ENCODE measurements at places on chromosomes 5 and 9.

DNA sequence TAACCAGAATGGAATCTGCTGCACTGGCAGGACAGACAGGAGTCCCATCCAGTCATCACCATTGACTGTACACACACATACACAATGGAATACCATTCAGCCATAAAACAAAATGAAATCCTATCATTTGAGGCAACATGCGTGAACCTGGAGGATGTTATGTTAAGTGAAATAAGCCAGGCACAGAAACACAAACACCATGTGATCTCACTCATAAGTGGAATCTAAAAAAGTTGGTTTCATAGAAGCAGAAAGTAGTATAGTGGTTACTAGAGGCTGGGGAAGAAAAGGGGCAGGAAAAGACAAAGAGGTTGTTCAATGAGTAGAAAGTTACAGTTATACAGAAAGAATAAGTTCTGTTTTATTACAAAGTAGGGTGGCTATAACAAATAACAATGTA, 884.0 kb upstream of the ACO1 start:
- H3K36me3 ChIP-seq = no peaks in the 10 kb centered on the region
- no peak for ATAC-seq
- H3K27me3 ChIP-seq = no peaks in the 10 kb centered on the region
- H3K4me1 ChIP-seq = no peaks in the 10 kb centered on the region

GRCh38 chr9:4301971-4302427, 2.1 kb upstream of the GLIS3 start:
- H3K27ac ChIP-seq = peak overlapping the region; percentile 24
- H3K4me3 ChIP-seq = no peak overlapping the region
- H3K36me3 ChIP-seq = no peaks in the 10 kb centered on the region

DNA sequence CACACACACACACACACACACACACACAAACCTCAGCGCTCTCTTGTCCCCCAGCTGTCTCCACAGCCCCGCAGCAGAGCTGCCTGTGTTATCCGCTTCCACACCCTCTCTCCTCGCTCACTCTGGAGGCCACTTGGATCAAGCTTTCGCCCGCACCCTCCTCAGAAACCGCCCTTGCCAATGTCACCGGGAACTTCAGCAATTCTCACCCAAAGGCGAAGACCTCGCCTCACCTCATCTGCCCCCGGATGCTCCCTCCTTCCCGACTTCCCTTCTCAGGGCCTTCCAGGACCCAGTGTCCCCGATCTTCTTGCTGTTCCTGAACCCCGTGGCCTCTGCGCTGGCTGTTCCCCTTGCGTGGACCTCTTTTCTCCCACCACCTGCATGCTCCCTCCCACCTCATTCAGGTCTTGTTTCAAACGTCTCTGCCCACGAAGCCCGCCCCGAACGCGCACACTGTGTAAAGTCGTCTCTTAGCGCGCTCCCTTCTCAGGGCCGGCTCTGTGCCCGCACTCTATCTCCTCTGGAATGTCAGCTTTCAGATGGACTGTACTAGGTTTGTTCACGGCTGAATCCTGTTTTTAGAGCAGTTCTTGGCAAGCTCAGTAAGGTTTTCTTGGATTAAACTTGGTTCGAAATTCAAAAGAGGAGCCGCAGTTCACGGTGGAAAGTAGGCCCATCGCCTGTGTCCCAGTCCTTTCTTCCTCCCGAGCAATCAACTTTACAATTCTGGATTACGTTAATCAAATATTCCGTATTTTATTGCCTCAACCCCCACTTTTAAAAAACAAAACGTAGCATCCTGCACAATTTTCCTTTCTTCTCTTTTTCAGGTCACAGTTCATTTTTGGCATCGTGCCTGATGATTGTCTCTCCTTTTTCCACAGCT, 1.0 kb upstream of the TRIM7 start:
- peak overlapping the region; percentile 51 for H3K4me3 ChIP-seq
- no peaks in the 10 kb centered on the region for H3K4me1 ChIP-seq
- no peaks in the 10 kb centered on the region for H3K36me3 ChIP-seq
- ATAC-seq = no peak

GRCh38 chr5:160105686-160106360, 13.4 kb downstream of the PWWP2A start:
- ATAC-seq = peak; percentile 55
- no peak overlapping the region for H3K4me3 ChIP-seq
- H3K36me3 ChIP-seq = peaks cover 27% of the 10 kb centered on the region
- no peaks in the 10 kb centered on the region for H3K27me3 ChIP-seq

GRCh38 chr5:167442922-167443321, 848.5 kb upstream of the WWC1 start:
- no peak overlapping the region for H3K4me3 ChIP-seq
- H3K36me3 ChIP-seq = no peaks in the 10 kb centered on the region
- H3K27ac ChIP-seq = no peak overlapping the region
- H3K4me1 ChIP-seq = no peaks in the 10 kb centered on the region
- H3K27me3 ChIP-seq = no peaks in the 10 kb centered on the region
- no peak for ATAC-seq

DNA sequence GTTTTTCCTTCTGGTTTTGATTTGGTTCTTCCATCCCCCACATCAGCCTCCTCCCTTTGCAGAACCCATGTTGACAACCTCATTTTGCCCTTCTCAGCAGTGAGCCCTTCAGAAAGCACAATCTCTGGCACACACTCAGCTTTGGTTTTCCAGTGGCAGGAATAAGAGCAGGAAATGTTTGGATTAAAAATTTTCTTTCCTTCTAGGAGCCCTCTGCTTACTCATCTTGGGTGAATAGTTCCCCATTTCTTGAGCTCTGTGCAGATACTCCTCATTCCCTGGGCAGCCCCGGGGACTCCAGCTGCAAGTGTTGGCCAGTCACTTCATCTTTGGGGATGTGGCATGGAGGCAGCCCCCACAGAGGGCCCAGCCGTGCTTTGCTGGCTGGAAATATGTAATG, 170.5 kb downstream of the NR3C1 start:
- H3K27me3 ChIP-seq = no peaks in the 10 kb centered on the region
- no peak overlapping the region for H3K27ac ChIP-seq
- ATAC-seq = no peak
- no peak overlapping the region for H3K4me3 ChIP-seq
- no peaks in the 10 kb centered on the region for H3K36me3 ChIP-seq
- peaks cover 4% of the 10 kb centered on the region for H3K4me1 ChIP-seq

GRCh38 chr5:79829260-79829659, 139.6 kb downstream of the CMYA5 start:
- H3K4me3 ChIP-seq = no peak overlapping the region
- ATAC-seq = no peak
- H3K27me3 ChIP-seq = peaks cover 7% of the 10 kb centered on the region
- H3K4me1 ChIP-seq = no peaks in the 10 kb centered on the region
- H3K36me3 ChIP-seq = no peaks in the 10 kb centered on the region

GRCh38 chr9:112764344-112764743, 13.8 kb downstream of the SNX30 start:
- ATAC-seq = no peak
- H3K4me3 ChIP-seq = no peak overlapping the region
- no peaks in the 10 kb centered on the region for H3K27me3 ChIP-seq
- no peaks in the 10 kb centered on the region for H3K4me1 ChIP-seq
- H3K36me3 ChIP-seq = no peaks in the 10 kb centered on the region

DNA sequence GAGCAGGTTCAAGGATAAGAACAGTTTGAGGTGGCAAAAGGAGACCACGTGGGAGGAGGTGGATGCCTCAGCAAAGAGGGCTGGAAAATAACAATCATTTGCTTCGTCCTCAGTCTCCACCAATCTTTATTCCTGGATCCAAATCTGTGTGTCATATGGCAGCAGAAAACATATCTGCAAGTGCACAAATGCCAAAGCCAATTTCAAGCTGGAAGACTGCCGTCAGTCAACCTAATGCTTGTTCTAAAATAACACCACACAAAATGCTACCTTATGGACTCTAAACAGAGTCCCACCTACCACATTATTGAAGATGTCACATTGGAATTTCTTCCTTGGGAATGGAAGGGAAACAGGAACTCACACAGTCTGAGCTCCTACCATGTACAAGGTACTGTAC, 129.1 kb downstream of the CDK5RAP2 start:
- no peaks in the 10 kb centered on the region for H3K27me3 ChIP-seq
- no peaks in the 10 kb centered on the region for H3K36me3 ChIP-seq
- H3K4me1 ChIP-seq = no peaks in the 10 kb centered on the region

DNA sequence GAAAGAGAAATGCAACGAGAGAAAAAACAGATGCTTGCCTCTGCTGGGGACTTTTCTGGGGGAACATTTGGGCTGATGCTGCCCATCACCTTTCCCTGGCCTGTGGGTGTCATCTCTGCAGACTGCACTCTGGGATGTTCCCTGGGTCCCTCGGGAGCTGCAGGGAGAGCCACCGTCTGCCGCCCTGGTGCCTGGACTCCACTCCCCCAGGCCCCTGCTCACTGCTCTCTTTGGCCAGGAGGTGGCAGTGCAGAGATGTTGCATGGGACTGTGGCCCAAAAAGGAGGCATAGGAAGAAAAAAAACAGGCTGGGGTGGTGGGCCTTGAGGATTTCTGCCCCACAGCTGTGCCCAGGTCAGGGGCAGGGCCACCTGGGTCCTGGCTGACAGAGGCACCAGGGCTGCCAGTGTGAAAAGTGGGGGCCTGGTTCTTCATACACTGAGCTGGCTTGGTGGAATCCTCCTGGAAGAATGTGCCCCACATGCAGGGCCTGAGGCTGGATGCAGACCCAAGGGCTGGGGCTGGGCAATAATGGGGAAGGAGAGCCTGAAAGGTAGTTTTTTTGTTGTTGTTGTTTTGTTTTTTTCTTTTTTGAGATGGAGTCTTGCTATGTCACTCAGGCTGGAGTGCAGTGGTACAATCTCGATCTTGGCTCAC, 353.6 kb downstream of the SLIT3 start:
- no peak overlapping the region for H3K27ac ChIP-seq
- H3K36me3 ChIP-seq = no peaks in the 10 kb centered on the region

DNA sequence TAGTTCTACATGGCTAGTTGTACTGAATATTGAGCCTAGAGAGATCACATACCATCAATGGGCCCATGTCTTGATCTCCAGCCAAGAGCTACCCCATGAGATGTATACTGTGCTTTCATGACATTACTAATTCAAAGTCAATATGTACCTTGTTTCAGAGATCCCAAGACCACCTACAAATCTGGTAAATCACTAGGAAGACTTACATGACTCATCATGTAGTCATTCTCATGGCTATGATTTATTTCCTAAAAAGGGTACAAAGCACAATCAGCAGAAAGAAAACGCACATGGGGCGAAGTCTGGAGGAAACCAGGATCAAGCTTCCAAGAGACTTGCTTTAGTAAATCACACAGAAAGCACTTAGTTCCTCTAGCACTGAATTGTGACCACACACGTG, 103.0 kb downstream of the PCSK5 start:
- no peaks in the 10 kb centered on the region for H3K36me3 ChIP-seq
- peaks cover 22% of the 10 kb centered on the region for H3K4me1 ChIP-seq
- no peak overlapping the region for H3K4me3 ChIP-seq
- H3K27ac ChIP-seq = no peak overlapping the region

DNA sequence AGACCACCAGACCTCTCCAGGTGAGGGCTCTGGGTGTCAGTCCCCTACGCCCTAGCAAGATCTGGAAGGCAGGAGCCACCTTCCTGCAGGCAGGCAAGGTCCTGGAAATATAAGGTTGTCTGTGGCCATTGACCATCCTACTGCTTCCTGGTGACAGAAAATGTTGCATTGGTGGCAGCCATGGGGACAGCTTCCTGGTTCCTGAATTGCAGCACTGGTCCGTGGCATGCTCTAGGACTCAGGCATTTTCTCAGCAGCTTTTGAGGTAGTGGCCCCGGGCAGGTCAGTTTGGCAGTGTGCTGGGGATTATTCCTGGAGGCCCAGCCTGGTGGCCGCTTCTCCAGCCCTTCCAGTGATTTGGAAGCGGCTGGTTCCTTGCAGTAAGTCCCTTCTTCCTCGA, 36.6 kb upstream of the KCNMB1 start:
- H3K27me3 ChIP-seq = peaks cover 14% of the 10 kb centered on the region
- no peak overlapping the region for H3K4me3 ChIP-seq
- H3K27ac ChIP-seq = no peak overlapping the region
- H3K36me3 ChIP-seq = no peaks in the 10 kb centered on the region
- H3K4me1 ChIP-seq = peaks cover 42% of the 10 kb centered on the region
- no peak for ATAC-seq

DNA sequence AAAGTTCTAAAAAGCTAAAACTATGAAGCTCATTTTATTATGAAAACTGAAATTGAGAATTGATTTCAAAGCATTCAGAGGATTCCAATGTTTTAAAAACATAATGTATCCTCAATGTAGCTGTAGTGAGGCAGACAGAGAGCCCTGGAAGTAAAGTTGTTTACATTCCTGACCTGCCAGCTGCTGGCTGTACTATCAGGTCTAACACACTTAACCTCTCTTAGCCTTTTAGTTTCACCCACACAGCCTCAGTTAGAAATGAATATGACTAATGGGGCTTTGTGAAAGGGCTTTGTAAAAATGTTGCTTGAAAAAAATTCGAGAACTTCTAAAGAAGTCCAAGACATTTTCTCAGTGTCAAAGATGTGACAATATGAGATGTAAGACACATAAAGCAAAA, 122.6 kb downstream of the FBXL17 start:
- H3K4me1 ChIP-seq = peaks cover 3% of the 10 kb centered on the region
- ATAC-seq = no peak
- no peaks in the 10 kb centered on the region for H3K27me3 ChIP-seq
- no peaks in the 10 kb centered on the region for H3K36me3 ChIP-seq
- no peak overlapping the region for H3K27ac ChIP-seq

GRCh38 chr5:39116344-39117170, 42.4 kb upstream of the RICTOR start:
- H3K27ac ChIP-seq = no peak overlapping the region
- no peaks in the 10 kb centered on the region for H3K4me1 ChIP-seq
- no peak for ATAC-seq
- H3K27me3 ChIP-seq = no peaks in the 10 kb centered on the region

- H3K4me3 ChIP-seq = no peak overlapping the region
- H3K27ac ChIP-seq = no peak overlapping the region
- no peaks in the 10 kb centered on the region for H3K36me3 ChIP-seq
- no peaks in the 10 kb centered on the region for H3K27me3 ChIP-seq
- H3K4me1 ChIP-seq = peaks cover 3% of the 10 kb centered on the region
Measured at GRCh38 chr9:27124151-27124550, 15.1 kb downstream of the TEK start.

- peaks cover 18% of the 10 kb centered on the region for H3K4me1 ChIP-seq
- H3K4me3 ChIP-seq = no peak overlapping the region
- peaks cover 29% of the 10 kb centered on the region for H3K27me3 ChIP-seq
Measured at GRCh38 chr9:133518200-133518599, 6.6 kb downstream of the MYMK start.

- no peaks in the 10 kb centered on the region for H3K27me3 ChIP-seq
- no peak overlapping the region for H3K4me3 ChIP-seq
Measured at GRCh38 chr5:40082313-40082712, 597.4 kb upstream of the PTGER4 start.

GRCh38 chr5:6583049-6583880, 49.6 kb downstream of the NSUN2 start:
- no peaks in the 10 kb centered on the region for H3K36me3 ChIP-seq
- no peak overlapping the region for H3K27ac ChIP-seq
- H3K4me1 ChIP-seq = peaks cover 18% of the 10 kb centered on the region
- peak overlapping the region; percentile 14 for H3K4me3 ChIP-seq
- ATAC-seq = peak; percentile 95
